ENCODE measurements at places on chromosomes 13 and 19. TPM values are rescaled to one million over a fixed set of nuclear protein-coding genes. Genes with fewer than 3 reads are reported as not detected.

GRCh38 chr13:39245688-39246087 lies 207.4 kb downstream of the NHLRC3 start:
- no peak for DNase-seq

GRCh38 chr19:4972509-4973230 lies 3.8 kb downstream of the KDM4B start:
- no peak for DNase-seq

DNA sequence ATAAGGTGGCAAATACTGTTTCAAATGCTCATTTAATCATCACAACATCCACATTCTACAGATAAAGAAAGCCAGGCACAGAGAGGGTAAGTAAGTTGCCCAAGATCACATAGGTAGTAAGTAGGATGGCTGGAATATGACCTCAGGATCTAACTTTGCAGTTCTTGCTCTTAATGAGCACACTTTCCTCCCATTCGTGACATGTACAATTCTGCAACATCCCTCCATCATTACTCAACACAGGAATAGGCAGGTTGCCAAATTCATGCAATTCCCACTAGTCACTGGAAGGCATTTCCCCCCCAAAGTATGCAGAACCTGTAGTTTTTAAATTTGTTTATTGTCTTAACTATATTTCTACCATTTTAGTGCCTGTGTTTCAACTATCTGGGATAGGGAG lies 109.2 kb downstream of the OLFM4 start:
- DNase-seq, result no peak

GRCh38 chr19:32651729-32652140 lies 23.2 kb downstream of the ANKRD27 start:
- DNase-seq, result no peak

DNA sequence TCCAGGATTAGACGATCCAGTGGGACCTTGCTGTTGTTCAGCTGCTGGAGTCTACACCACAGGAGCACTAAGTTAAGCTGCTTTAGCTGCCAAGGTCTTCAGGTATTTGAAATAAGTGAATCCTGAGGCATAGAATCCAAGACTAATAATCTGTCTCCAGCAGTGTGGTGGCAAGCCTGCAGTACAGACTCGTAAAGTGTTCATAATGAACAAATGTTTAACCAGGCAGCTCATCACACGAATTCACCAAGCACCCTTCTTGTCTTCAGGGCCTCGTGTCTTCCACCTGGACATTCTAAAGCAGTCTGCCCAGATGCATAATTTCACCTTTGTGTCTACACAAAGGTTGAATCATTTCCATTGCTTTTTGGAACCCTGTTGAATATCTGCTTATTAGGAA lies 5.3 kb downstream of the ATP11A start:
- no peak for DNase-seq

DNA sequence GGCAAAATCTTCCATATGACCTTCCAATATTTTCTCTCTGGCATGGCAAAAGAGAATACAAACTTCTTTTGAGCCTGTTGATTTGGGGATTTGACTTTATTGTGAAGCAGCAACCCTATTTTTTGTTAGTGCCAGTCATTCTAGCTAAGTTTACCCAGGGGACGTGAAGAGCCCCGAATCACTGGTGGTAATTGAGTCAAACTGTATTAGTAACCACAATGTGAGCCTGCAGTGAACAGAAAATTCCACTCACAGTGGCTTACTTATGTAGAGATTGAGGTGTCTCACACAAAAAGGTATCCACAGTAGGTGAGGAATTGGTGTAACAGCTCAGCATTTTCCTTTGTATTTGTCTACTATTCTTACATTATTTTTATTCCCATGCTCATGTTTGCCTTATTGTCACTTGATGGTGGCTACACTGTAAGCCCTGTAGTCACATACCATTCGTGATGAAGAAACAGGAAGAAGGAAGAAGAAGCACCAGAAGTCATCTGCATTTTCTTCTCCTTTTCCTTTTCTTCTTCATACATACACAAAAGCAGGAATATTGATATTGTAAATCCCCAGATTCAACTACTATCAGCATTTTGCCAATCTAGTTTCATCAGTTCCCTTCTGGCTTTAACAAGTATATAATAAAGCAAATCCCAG lies 33.3 kb upstream of the MYCBP2 start:
- DNase-seq, result no peak

DNA sequence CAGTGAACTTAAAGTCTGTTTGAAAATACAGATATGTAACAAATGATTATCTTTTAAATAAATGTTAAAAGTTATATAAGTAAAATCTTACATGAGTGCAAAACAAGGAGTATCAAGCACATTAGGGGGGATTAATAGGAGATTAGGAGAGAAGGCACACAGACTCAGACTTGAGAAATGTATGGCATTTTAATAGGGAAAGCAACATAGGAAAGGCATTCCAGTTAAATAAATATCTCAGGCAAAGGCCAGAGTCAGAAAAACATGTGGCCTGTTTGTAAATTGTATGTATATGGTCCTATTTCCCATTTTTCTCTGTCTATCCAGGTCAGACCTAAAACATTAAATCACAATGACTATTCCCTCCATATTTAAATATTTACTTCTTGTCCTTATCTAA lies 462.7 kb downstream of the GPC6 start:
- no peak for DNase-seq

DNA sequence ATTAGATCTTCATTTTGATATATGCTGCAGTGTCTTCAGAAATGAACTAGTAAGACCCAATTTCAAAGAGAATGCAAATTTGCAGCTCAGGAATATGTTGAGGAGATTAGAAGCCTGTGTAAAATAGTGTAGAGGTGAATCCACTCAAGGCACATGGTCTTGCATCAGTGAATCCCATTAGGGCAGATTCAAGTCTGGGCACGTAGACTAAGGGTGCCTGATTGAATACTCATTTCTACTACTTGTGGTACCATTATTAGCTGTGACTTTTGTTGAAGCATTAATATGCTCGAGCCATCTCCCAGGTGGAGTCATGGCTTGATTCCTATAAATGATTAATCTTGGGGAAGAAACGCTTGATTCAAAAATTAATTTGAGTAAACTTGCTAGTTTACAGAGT lies 129.4 kb downstream of the AKAP11 start:
- no peak for DNase-seq

- no peak for DNase-seq
Measured at GRCh38 chr19:33681081-33681680, 59.4 kb downstream of the CHST8 start.

DNA sequence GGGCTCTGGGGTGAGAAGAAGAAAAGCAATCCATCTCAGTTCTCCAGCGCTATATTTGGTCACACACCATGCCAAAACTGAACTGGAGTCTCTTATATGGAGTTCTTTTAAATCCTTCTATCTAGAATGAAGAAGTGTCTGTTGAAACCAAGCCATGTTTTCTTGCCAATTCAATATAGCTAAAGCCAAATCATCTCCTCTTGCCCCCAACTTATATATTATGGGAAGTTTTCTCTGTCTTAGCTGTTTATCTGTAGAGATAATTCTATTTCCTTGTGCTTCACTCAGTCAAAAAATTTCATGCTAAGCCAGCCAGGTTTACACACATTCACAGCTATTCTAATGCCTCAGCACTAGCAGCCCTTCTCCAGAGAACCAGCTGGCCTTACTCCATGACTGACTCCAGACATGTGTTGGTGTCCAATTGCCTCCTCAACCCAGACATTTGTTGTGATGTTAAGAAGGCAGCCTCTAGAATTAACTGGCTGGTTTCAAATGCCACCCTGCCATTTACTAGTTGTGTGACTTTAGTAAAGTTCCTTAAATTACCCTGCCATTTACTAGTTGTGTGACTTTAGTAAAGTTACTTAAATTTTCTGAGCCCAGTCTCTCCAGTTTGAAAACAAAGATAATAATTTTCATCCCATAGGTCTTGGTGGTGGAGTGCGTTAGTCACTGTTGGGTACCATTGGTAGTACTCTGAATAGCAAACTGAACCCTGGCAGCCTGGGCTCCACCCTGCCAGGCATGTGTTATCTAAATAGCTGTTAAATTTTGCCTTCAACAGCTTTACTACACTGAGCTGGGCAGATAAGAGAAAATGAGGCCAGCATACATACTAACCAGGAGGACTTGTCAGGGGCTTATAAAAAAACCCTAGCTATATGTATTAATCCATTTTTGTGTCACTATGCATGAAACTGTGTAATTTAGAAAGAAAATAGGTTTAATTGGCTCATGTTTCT lies 525.1 kb downstream of the LMO7 start:
- DNase-seq, result no peak

- no peak for DNase-seq
Measured at GRCh38 chr13:98312606-98313005, 135.5 kb upstream of the RNF113B start.

GRCh38 chr13:28181413-28181812 lies 43.1 kb downstream of the PAN3 start:
- DNase-seq, result no peak

- no peak for DNase-seq
Measured at GRCh38 chr13:105565136-105565727, 970.2 kb downstream of the EFNB2 start.

- no peak for DNase-seq
Measured at GRCh38 chr19:18436671-18437490, 1.1 kb downstream of the ISYNA1 start.

GRCh38 chr19:10848230-10848856 lies at the start of gene C19orf38:
Gene C19orf38 (plus strand): TSS chr19:10848415. CDS start chr19:10848509, 94 bp downstream.
- DNase-seq, result no peak

DNA sequence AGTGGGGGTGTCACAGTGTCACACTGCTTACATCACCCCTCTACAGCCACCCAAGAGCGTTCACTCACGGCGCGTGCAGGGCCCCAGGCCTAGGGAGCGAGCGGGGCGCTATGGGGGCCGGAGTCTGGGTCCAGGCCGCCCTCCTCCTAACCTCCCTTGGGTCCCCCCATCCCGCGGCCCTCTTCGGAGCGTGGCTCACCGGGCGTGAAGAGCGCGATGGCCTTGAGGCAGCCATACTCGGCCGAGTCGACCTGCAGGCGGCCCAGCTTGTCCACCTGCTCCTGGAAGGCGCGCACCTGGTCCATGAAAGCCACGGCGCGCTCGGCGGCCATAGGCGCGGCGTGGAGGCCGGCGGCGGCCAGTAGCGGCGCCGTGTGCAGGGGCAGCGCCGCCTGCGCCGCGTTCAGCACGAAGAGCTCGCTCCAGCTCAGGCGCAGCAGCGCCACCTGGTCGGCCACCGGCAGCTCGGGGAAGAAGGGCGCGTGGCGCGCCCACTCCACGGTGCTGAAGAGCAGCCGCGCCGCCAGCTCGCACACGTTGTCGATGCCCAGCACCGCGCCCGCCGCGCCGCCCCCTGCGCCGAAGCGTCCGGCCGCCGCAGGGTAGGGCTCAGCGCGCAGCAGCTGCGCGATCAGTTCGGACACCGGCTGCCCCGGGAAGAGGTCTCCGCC lies 9.4 kb downstream of the OCEL1 start:
- DNase-seq, result no peak

DNA sequence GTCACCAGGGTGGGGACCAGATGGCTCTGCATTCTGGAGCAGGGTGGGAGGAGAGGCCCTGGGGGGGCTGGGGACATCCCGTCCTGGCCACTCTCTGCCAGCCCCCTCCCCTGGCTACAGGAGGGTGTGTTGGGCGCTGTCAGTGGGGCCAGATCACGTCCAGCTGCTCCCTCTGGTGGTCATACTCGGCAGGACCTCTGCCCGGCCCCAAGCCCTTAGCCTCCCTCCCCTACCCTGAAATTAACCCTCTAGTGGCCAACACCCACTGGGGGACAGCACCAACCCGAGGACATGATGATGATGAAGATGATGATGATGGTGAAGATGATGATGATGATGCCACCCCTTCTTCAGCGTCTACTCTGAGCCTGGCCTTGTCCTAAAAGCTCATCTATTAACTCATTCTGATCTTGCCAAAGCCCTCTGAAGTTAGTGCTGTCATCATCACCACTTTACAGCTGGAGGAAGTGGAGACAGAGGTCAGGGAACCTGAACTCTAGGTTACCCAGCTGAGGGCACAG lies 590 bp upstream of the LGI4 start:
- DNase-seq, result no peak

The MBNL2 gene
- 63.1 TPM for total RNA-seq

The CCL25 gene
- total RNA-seq, result not detected

The SHANK1 gene
- 0.98 TPM for total RNA-seq

The FFAR1 gene
- not detected for total RNA-seq

The IZUMO2 gene
- total RNA-seq, result not detected

The FUT6 gene
- total RNA-seq, result 36.8 TPM

The GPR12 gene
- total RNA-seq, result not detected

The IGSF23 gene
- total RNA-seq, result not detected

The AMER2 gene
- not detected for total RNA-seq

The ETV2 gene
- not detected for total RNA-seq

The CERS1 gene
- 0.49 TPM for total RNA-seq

Measured in vagina (tissue), 2 donors.